Cardiac septum (tissue), 1 donor: ENCODE measurements at places on chromosomes 6 and 20.

DNA sequence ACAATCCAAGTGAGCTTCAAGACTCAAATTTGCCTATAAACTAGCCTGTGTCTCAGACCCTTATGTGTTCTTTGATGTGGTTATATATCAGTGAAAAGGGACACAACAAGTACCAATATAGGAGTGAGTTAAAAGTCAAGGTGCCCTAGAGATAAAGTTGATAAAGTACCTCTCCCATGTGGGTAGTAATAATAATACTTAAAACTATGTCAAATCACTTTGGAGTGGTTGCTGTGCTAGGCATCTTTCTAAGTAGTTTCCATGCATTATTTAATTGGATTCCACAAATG, 100.4 kb downstream of the BMP5 start:
- no peak for DNase-seq

DNA sequence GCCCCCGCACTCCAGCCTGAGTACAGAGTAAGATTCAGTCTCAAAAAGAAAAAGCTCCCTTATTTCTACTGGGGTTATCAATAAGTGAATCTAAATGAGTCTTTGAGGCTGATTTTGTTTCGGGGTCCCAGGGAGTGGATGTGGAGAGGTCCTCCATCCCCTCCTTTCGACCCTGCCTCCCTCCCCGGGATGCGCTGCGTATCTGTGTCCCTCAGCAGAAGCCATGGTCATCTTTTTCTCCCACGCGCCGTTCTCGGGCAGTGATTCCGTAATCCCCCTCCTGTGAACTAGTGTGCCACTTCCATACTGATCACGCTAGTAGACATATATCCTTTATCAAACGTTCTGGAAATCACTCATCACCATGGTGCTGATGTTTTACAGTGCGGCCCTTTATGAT, 152.9 kb downstream of the CDH4 start:
- DNase-seq, result no peak

- no peak for DNase-seq
Measured at GRCh38 chr6:37306624-37307222, 47.1 kb upstream of the RNF8 start.

DNA sequence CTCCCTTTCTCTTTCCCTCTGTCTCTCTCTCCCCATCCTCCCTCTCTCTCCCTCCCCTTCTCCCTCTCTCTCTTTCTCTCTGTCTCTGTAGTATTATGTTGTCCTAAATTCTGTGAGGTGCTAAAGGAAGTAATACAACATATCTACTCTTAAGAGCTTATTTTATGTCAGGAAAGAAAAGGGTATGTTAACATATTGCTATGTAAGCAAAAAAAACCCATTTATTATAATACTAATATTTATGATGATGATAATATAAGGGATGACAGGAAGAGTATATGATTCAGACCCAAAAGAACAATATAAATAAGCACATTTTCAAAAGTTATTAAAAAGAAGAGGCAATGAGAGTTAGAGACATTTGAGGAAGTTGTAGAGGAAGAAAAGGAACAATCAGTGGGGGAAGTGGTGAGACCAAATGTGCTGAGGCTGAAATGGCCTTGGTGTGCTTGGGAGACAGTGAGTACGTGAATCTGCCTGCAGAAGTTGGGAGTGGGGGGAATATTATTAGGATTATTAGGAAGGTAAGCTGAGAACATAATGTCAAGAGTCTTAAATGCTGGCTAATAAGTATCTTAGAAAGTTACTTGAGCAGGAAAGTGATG, 303.6 kb upstream of the FERMT1 start:
- DNase-seq, result no peak

GRCh38 chr20:47887064-47887463, 101.8 kb upstream of the SULF2 start:
- DNase-seq, result no peak
